ENCODE measurements at places on chromosomes 5 and 9.

DNA sequence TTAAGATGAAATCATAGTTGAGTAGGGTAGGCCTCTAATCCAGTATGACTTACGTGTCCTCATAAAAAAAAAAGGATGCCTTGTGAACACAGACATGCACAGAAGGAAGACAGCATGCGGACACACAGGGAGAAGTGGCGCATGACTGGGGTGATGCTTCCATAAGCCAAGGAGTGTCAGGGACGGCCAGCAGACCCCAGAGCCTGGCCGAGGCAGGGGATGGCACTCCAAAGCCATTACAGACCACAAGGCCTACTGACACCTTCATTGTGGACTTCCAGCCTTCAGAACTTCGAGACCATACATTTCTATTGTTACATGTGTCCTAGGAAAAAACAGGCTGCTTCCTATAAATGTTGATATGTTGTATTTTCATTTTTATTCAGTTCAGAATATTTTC lies 19.9 kb downstream of the EHMT1 start:
- DNase-seq = no peak

DNA sequence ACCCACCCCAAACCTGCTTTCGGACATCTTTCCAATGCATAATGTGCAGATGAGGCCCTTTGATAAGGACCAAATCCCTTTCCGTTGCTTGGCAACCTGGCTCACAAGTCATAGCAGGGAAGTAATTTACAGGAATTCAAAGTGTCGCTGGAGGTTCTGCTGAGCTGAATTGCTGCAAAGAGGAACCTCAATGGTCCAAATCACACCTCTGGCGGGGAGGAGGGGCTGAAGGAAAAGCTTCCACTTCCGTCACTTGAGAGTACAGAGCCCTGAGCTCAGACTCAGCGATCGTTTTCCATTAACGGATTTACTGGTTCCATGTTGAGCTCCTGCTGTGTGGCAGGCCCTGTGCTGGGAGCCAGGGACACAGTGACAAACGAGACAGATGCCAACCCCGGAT lies 99.3 kb downstream of the KCNIP1 start:
- no peak for DNase-seq

DNA sequence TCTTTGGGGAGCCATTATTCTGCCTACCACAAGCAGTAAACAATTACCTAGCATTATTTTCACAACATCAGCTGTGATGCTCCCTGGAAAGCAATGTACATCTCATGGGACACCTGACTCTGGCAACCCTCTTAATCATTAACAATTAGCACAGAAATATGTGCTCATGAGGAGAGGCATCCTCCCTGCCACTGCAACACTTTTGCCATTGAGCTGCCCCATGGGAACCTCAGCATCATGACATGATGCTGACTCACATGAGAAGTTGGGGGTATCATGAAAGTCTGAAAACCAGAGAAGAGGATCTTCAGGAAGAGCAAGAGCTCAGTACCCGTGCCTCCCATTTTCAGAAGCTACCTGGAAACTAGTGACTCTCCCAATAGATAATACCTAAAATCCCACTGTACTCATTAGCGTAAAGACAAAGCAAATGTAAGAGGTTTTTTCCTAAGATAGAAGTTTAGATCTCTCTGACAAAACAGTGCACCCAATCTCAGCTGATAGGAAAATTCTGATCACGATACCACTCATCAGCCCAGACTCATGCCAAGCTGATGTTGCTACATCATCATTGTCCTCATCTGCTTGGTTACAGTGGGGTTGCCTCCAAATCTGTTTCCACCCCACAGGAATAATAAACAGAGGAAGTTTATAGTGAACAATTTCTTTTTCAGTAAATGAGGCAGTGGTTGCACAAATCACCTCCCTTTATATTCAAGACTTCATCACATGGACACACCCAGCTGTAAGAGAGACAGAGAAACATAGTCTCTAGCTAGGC lies 244.5 kb downstream of the NR2F1-AS1 start:
- DNase-seq = no peak

- DNase-seq = no peak
Measured at GRCh38 chr9:27369591-27369990, 72.6 kb upstream of the EQTN start.

DNA sequence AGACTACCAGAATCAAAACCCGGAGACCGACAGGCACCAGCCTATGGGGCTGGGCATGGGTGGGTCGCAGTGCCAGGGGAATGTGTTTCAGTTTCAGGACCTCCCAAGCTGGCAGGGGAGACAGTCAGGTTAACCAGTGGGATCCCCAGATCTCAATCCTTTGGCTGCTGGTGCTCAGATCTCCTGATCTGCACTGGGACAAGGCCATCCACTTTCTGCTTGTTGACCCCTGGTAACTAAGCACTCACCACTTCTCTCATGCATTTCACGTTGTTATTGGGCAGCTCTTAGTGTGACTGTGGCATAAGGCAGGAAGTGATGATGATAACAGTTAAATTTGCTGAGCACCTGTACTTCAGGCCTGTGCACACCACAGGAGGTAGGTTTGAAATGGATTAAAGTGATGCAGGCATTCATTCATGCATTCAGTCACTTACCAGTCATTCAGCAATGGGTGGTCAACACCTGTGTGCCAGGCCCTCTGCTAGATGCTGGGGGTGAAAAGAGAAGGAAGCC lies 42.1 kb upstream of the STXBP1 start:
- no peak for DNase-seq

GRCh38 chr9:116504893-116505480 lies 182.1 kb upstream of the TRIM32 start:
- no peak for DNase-seq

DNA sequence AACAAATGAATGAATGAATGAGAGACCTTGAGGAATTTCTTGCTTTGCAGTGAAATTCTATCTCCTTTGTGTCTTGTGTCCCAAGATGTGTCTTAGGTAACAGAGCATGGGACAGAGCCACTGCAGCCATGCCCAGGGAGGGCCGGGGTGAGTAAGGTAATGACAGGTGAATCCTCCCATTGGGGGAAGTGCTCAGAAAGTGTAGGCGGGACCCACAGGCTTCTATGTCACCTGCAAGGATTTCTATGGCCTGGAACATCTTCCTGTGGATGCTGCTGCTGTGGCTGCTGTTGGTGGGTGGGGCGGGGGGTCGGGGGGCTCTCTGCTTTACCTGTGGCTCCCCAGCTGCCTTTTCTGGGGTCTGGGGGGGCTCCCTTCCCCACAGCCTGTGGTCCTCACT lies 133.6 kb upstream of the IER5L start:
- DNase-seq = no peak

- DNase-seq = no peak
Measured at GRCh38 chr5:72244862-72245371, 75.1 kb downstream of the MRPS27 start.

- no peak for DNase-seq
Measured at GRCh38 chr9:32783168-32783891, at the start of gene TMEM215. Gene TMEM215 (plus strand): TSS chr9:32783540. CDS start chr9:32784184, 644 bp downstream.

DNA sequence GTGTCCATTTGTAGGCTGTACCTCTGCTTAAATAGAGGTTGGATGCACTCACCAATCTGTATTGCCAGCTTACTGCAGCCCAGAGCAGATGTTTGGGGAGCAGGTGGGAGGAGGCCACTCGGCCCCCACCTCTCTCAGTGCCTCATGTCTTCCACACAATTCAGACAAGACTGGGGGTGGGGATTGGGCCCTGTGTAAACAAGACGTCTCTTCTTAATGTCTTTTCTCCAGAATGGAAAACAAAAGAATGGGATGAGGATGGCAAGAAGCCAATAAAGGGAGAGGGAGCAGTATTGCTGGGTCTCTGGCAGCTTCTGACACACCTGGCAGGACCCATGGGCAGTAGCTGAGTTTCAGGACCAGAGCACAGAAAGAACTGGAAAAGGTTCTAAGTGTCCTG lies 64.9 kb downstream of the SIL1 start:
- no peak for DNase-seq

- DNase-seq = no peak
Measured at GRCh38 chr9:101485924-101486692, 47.5 kb upstream of the RNF20 start.
